ENCODE measurements at places on chromosomes 4 and X.
A peak's percentile ranks its signal among the peaks of the same experiment; 100 is the strongest.

DNA sequence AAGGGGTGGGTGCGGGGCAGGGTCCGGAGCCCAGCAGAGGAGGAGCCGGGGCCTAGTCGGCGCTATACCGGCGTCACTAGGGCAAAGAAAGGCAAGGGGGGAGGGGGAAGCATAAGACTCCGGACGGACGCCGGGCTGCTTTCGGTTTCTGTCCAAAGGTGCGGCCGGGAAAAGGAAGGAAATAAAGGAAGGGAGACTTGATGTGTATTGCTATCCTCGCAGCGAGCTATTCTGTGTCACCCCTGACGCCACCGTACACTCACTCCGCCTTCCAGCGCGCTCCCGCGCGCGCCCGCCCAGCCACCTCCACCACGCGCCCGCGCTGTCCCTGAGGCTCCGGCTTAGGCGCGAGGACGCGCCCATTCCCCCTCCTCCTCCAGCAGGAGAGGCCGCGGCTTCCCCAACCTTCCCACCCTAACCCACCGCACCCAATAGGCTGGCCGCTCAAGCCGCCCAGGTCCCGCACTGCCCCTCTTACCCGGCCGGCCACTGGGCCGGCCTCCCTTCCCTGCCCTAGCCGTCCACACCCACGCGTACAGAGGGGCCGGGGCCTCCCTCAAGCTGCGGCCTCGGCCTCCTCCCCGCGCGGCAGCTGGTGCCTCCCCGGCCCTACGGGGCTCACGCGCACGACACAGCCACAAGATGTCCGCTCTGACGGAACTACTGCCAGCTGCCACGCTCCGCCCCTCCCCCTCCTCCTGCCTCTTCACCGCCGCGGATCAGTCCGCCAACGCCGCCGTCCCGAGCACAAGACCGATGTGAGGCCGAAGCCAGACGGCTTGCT lies at the start of gene UBE2D3:
TSS of gene UBE2D3 (minus strand) at position 662 of the 784 bp plus-strand sequence. CDS start 1,043 bp downstream, outside the sequence.
- peak; percentile 86 for DNase-seq

DNA sequence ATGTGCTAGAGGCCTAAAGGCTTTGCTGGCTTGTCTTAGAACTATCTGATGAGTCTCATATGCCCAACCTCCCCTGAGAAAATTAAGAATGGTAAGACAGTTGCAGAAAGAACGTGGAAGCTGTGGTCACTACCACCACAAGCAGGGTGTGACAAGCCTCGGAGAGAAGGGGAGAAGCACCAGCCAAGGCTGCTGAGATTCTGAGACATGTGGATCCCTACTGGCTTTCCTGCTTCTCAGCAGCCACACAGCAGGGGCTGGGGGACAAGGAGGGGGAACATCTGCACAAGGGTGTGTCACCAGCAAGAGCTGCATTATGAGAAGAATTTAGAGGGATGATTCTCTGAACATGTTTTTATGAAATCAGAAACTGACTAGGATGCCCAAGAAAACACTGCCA lies 19.4 kb downstream of the TAPT1 start:
- no peak for DNase-seq

DNA sequence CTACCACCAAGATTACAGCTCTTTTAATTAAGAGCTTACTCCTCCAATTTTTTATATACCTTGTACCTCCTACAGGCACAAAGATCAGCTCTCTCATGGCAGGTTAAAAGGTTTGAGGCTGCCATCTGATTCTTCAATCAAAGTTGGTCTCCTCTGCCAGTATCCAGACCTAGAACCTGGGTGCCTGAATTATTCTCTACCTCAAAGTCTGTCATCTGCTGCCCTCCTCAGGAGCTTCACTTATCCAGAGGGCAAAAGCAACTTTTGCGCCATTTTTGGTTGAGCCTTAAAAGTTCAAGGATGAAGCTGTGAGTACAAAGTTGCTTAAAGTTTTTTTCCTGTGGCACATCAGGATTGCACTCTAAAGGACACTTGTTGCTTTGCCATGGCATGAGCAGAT lies 343.7 kb upstream of the PPP1R2C start:
- no peak for DNase-seq

GRCh38 chr4:66571145-66571695 lies 900.9 kb upstream of the EPHA5 start:
- no peak for DNase-seq

DNA sequence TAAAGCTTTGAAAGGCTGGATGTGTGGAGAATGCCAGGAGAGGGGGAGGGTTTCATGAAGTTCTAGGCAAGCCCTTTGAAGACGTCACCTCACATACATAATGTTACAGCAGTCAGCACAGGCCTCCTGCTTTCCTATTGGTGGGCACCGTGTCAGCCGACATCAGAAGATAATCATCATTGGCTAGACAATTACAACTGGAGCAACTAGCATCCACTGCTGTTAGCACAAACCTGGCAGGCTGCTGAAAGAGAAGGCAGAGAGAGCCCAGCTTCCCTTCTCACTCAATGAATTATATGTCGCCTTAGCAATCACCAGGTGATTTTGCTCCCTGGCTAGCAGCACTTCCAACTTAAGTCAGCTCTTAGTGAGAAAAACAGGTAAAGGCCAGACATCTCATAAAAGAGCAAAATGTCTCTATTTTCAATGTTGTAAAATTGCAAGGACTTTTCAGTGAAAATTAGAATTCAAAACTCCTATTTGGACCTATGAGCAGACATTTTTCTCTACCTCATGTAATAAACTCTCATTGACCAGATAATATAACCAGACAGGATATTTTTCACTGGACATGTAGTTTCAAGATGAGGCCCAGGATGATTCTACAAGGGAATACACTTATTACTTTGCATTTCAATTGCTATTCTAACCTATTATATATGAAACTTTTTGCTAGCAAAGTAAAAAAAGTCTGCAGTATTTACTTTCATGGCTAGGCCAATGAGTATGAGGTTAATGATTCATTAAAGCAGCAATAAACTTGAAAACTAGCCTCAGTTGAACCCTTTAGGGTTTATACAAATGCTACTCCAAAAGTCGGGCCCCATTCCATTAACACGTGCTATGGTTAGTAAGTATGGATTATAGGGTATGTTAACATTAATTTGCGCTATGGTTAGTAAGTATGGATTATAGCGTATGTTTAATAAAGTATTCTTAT lies 4.3 kb downstream of the ELOVL6 start:
- peak; percentile 99 for DNase-seq

- no peak for DNase-seq
These were observed 55.0 kb upstream of the SCML1 start for GRCh38 chrX:17682259-17682658.

- no peak for DNase-seq
These were observed 91.0 kb downstream of the ARHGAP24 start for GRCh38 chr4:85565761-85566480.

DNA sequence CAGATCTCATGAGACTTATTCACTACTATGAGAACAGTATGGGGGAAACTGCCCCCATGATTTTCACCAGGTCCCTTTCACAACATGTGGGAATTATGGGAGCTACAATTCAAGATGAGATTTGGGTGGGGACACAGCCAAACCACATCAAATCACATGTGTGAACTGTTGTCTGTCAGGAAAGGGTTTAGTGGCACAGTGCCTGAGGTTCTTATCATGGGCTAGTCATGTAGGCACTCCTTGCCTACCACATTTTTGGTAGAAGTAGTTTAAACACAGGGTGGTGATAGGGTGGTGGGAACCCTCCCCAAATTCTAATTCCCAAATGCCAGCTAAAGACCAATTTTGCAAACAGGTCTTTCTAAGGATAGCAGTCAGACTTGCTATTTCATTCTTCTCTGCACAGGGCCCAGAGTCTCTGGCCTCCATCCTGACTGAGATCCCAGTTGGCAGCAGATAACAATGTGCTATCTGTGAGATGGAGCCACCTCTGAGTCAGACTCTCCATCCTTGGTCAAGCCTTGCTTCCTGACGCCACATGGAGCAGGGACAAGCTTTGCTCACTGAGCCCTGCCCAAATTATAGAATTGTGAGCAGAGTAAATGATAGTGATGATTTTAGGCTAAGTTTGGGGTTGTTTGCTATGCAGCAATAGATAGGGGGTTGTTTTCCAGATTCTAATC lies 33.5 kb upstream of the SETD7 start:
- DNase-seq: peak; percentile 70

DNA sequence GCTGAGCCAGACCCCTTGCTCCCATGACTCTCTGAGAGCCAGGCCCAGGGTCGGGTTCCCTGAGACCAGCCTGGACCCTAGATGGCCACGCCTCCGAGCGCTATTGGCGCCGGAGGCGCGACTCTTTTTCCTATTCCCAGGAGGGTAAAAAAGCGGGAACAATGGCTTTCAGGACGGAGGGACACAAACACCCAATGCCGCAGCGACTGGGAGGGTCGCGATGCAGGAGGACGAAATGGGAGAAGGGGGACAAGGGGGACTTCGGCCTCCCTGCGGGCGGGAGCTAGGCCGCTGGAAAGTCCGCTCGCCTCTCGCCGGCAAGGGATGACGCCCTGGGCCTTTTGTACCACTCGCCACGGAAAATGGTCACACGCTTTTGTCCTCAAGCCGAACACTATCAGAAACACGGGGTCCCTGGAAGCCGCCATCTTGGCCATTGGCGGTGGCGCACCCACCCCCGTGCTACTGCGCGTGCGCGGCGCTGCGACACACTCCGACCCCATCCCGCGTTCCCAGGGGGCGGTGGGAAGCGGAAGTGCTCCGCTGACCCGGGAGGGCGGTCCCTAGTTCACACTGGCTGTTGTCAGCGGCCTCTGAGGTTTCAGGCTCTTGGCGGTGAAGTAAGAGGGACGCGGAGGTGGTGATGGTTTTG lies 98.4 kb downstream of the ZNF674 start:
- DNase-seq: peak; percentile 68

- DNase-seq: no peak
These were observed 387.6 kb upstream of the ZFP42 start for GRCh38 chr4:187608001-187608421.

DNA sequence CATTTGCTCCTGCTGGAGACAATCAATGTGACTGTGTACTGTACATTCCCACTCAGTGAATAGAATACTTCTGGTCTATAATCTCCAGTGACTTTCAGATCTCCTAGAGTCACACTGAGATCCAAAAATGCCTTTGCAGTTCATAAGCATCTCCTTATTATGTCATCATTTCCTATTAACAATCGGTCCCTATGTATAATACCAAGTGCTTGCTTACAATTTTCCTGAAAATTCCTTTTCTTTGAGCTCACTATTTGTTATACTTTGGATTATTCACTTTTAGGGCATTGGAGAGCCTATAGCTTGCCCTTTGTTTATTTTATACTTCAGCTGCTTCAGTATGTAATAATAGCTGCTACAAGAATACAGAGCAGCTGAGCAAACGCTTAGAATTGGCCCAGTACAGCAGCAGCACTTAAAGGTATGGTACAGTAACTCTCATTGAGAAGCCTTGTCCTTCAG lies 313.0 kb downstream of the DCTD start:
- no peak for DNase-seq

- DNase-seq: no peak
These were observed 138.7 kb downstream of the VSIG4 start for GRCh38 chrX:65900850-65901844.

DNA sequence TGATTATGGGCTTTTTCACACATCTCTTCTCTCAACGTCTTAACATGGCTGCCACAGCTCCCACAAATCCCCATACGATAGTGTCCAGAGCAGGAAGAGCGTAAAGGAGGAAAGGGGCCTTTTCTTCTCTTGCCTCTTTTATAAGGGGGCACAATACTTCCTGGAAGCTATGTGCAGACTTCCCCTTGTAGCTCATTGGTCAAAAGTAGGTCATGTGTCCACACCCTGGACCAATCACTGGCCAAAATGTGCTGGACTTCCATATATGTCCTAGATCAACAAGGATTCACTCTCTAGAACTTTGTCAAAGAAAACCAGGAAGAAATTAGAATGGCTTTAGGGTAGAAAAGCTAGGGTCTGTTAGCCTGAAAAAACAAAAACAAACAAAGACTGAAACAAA lies 26.7 kb downstream of the STK32B start:
- DNase-seq: no peak
